ENCODE measurements at places on chromosomes 1 and 21.

- DNase-seq: no peak
Measured at GRCh38 chr1:38114241-38115026, 67.8 kb upstream of the POU3F1 start.

GRCh38 chr1:220222939-220223338 lies 49.3 kb downstream of the RAB3GAP2 start:
- DNase-seq: peak; percentile 41

- DNase-seq: peak; percentile 93
Measured at GRCh38 chr1:114282751-114283403, 129.2 kb upstream of the SYT6 start.

GRCh38 chr21:31909153-31910073 lies 36.6 kb downstream of the HUNK start:
- DNase-seq: no peak

DNA sequence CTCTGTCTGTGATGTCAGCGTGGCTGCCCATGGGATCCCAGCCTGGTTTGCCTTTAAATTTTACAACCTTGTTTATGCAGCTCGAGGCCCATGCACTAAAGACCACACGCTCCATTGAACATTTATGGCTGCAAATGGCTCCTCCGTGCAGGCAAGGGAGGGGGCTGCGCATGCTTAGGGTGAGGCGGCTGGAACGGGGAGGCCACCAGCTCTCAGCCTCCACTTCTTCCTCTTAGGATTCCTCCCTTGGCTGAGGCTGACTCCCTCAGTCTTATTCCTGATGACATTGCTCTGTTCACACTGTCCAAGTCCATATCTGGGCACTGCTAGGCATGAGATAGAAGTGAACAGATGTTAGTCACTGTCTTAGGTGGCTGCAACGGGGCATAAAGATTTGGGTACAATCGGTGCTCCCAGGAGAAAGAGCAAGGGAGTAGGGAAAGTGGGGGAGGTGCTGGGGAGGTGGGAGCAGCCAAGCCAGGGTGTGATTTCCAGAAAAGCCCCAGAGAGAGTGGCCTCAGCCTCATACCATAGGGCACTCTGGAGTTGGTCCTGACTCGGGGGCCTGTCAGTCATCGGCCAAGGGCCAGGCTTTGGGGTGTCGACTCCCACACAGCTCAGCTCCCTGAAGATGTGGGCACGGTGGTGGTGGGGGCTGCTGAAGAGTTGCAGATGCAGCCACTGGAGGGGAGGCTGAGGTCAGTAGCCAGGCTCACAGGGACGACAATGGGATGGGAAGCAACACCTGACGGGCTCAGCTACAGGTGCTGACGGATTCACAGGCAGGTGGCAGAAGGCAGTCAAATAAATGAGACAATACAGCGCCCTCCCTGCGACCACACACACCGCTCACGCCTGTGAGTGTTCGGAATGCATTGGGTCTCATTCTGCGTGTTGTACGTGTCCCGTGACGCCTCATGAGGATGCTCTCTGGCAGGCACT lies 37.3 kb upstream of the ACTL8 start:
- DNase-seq: no peak

GRCh38 chr1:7919880-7920279 lies 20.8 kb downstream of the TNFRSF9 start:
- no peak for DNase-seq

GRCh38 chr1:54367613-54368012 lies 38.6 kb downstream of the SSBP3 start:
- DNase-seq: no peak

GRCh38 chr1:241351841-241352240 lies 5.2 kb downstream of the RGS7 start:
- DNase-seq: no peak

DNA sequence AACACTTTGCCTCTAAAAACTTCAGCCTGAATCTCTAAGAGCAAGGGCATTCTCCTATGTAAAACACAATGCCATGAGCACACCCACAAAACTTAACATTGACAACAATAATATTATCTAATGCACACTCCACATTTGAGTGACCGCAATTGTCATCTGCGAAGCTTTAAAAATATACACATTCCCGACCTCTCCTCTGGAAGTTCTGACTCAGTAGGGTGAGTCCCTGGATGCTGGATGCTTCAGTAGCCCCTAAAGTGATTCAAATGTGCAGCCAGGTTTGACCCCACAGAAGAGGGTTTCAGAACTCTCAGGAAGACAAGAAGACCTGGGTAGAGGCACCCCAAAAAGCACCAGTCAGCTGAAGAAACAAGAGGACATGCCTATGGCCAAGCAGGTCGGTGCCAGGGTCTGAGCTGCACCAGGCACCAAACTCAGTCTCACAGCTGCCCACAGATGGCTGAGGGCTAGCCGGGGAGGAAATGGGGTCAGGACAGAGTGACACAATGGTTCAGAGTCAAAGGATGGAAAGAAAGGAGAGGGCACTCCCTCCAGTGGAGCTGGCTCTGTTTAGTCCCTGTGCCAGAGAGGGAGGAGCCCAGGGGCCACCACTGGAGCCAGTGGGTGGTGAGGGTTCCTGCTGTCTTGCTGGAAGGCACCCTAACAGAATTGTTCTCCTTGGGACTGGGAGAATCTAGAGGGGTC lies 17.4 kb downstream of the PIK3C2B start:
- DNase-seq: peak; percentile 37

DNA sequence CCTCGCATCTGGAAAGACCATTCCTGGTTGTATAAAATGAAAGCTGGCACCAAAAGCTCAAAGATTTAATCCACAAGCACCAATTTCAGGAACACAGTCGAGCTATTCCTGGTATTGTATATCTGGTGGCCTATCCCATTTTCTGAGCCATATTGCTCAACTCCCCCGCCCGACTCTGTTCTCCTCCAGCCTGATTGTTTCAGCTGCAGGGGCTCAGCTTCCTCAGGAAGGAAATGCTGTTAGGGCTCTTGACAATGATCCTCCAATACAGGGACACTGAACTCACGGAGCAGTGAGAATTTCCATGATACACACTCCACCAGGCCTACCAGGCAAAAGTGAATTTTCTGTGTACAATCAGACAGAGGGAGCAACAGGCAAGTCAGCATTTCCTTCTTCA lies 16.9 kb upstream of the TDRD10 start:
- peak; percentile 59 for DNase-seq

DNA sequence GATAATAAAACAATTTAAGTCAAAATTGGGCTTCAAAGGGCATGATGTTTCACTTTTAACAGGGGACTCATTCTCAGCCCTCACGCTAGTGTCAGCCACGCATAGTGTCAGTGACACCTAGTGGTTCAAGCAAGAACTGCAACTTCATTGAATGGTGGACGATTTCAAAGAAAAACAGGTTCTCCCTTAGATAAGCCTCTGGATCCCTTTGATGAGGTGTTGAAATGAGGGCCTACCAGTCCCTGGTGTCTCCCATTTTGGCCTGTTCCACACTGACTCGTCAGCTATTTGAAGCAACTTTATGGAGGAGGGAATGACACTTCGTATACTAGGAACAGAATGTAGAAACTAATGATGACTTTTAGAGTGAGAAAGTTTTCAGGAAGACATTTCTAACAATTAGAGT lies 56.2 kb downstream of the FCRL5 start:
- DNase-seq: peak; percentile 57

DNA sequence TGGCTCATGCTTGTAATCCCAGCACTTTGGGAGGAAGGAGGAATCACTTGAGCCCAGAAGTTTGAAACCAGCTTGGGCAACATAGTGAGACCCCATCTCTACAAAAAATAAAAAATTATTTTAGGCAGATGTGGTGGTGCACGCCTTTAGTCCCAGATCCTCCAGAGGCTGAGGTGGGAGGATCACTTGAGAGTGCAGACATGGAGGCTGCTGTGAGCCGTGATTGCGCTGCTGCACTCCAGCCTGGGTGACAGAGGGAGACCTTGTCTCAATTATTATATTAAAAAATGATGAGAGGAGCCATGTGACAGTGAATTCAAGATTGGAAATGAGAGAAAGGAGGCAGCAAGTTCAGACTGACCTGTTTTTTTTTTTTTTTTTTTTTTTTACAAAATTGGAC lies 282.3 kb downstream of the ZP4 start:
- no peak for DNase-seq

DNA sequence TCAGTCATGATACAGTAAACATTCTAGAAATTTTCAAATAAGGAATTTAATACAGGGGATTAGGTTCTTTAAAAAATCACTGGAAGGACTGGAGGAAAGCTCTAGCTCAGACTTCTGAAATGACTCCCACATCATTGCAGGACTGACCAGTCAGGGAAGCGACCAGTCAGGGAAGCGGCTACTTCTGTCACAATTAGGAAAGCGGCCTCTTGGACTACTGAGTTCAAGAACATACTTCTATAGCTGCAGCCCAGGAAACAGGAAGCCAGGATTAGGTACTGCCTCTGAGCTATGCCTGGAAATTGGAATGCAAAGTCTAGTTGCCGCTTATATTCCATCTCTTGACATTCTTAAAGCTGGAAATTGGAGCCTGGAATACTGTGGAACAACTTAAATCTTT lies 45.5 kb downstream of the USP25 start:
- DNase-seq: peak; percentile 17

GRCh38 chr1:10834770-10835412 lies 38.4 kb upstream of the CASZ1 start:
- no peak for DNase-seq

DNA sequence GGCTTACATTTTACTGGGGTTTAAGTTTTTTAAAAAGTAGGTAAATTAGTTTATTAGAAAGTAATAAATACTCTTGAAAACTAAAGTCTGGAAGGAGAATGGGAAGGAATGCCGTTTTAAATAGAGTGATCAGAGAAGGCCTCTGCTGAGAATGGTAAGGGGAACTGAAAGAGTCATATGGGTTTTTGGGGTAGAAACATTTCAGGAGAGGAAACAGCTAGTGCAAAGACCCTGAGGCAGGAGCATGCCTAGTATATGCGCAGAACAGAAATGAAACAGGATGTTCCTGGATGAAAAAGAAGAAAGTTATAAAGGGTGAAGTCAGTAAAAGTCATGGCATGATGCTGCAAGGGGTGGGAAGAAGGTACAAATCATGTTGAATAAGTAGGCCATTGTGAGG lies 38.9 kb downstream of the ZC3H11B start:
- DNase-seq: peak; percentile 6
